Vagina (tissue), 2 donors: ENCODE measurements at places on chromosomes 1 and 21.

GRCh38 chr1:70546726-70547125, 135.7 kb downstream of the CTH start:
- DNase-seq, result no peak

GRCh38 chr1:32220746-32221580, 1.2 kb downstream of the TMEM234 start:
- no peak for DNase-seq

DNA sequence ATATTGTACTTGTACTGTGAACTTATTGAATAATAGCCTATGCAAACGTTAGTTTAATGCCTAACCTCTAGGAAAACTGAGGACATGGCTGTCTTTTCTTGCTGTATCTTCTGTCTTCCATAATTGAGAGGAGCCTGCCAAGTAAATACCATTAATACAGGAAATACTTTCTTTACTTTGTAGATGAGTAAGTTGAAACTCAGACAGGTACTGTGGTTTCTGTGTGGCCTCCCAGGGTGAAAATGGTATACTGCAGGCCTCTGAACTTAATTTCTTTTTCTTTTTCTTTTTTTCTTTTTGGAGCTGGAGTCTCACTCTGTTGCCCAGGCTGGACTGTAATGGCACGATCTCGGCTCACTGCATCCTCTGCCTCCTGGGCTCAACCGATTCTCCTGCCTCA, 208.8 kb upstream of the ADGRL4 start:
- DNase-seq, result no peak

DNA sequence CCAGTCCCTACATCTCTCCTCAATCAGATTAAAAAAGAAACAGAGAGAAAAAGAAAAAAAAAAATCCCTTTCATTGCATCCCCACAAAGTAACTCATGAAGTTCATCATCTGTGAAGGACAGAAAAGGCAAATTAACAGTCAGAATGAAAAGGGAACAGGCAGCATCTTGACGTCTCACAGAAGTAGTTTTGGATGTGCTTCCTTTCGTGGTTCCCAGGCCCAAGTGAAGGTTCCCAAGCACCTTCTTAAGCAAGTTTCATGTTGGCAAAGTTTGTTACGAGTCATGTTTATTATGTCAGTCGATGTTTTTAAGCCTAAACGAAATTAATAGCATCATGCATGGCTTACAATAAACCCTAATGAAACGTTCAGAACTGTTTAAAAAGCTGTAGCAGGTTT, 475.2 kb downstream of the SETD4 start:
- no peak for DNase-seq
